Esophagus muscularis mucosa (tissue), 4 donors: ENCODE measurements at places on chromosomes 5 and 9. TPM values are rescaled to one million over a fixed set of nuclear protein-coding genes. Genes with fewer than 3 reads are reported as not detected.

- H3K27ac ChIP-seq, result peak overlapping the region; percentile 85
- H3K4me3 ChIP-seq, result peak overlapping the region; percentile 59
- H3K36me3 ChIP-seq, result no peaks in the 10 kb centered on the region
- no peaks in the 10 kb centered on the region for H3K27me3 ChIP-seq
Measured at GRCh38 chr9:87148331-87149104, 201.2 kb upstream of the GAS1 start.

- H3K4me3 ChIP-seq, result no peak overlapping the region
- H3K4me1 ChIP-seq, result no peaks in the 10 kb centered on the region
- H3K36me3 ChIP-seq, result peaks cover 22% of the 10 kb centered on the region
- no peaks in the 10 kb centered on the region for H3K27me3 ChIP-seq
Measured at GRCh38 chr9:37209431-37210386, 89.3 kb downstream of the ZCCHC7 start.

The CFAP90 gene
- total RNA-seq, result not detected

DNA sequence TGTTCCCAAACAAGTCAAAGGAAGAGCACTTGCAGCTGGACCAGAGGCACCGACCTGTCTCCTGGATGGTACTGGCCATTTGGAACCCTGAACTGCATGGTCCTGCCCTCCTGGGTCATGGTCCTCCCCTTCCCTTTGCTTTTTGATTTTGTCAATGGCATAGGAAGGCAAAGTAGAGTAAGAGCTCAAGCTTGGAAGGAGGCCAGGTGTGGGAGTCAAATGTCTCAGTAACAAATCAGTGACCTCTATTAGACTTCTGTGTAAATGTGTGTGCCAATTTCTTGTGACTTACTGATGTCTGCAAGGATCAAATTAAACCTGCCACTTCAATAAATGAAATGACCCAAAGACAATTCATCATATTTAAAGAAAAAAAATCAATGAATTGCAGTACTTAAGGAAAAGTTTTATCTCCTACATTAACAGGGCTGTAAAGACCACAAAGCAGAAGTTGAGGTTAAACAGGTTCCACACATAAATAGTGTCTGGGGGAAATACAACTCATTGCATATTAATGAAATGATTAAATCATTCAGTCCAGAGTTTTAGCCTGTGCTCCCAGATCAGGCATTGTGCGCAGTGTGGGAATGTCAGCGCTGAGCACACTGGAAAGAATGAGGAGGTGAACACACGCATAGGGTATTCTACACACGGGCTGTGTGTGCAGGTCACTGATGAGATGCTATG lies 32.7 kb downstream of the OSMR start:
- no peak overlapping the region for H3K4me3 ChIP-seq
- DNase-seq, result no peak
- no peaks in the 10 kb centered on the region for H3K27me3 ChIP-seq
- H3K36me3 ChIP-seq, result peaks cover 86% of the 10 kb centered on the region

GRCh38 chr5:113897748-113898147 lies 384.3 kb downstream of the YTHDC2 start:
- H3K27me3 ChIP-seq, result no peaks in the 10 kb centered on the region
- H3K36me3 ChIP-seq, result no peaks in the 10 kb centered on the region
- no peak overlapping the region for H3K4me3 ChIP-seq
- DNase-seq, result no peak
- no peaks in the 10 kb centered on the region for H3K4me1 ChIP-seq
- no peak overlapping the region for H3K27ac ChIP-seq

GRCh38 chr9:6893350-6894131 lies 135.8 kb downstream of the KDM4C start:
- peaks cover 14% of the 10 kb centered on the region for H3K4me1 ChIP-seq
- H3K27ac ChIP-seq, result no peak overlapping the region
- no peak for DNase-seq
- H3K27me3 ChIP-seq, result no peaks in the 10 kb centered on the region
- peaks cover 6% of the 10 kb centered on the region for H3K36me3 ChIP-seq
- no peak overlapping the region for H3K4me3 ChIP-seq
